Neural crest cell (in vitro differentiated cells): ENCODE measurements at places on chromosomes 11 and 22. TPM values are rescaled to one million over a fixed set of nuclear protein-coding genes. Genes with fewer than 3 reads are reported as not detected.

GRCh38 chr11:83508804-83509203 lies 222.6 kb upstream of the CCDC90B start:
- H3K4me3 ChIP-seq = no peak overlapping the region
- no peaks in the 10 kb centered on the region for H3K36me3 ChIP-seq
- no peak for DNase-seq
- H3K27me3 ChIP-seq = no peaks in the 10 kb centered on the region
- H3K27ac ChIP-seq = no peak overlapping the region

DNA sequence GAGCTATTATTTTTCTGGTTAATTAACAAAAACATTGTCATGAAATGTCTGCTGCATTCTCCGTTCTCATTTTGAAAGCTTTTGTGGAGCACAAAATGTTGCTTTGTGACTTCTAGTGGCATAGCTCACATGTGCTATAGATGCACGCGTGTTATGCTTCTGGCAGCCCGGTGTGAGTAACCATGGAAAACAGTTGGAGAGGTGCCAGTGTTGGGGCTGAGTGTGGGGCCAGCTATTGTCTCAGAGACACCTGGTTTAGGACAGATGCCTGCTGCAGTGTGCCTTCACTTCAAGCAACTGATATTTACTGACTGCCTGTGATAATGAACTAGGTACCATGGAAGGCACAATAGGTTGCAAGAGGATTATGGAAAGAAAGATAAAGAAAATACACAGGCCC lies 760.6 kb downstream of the NTM start:
- H3K27ac ChIP-seq = no peak overlapping the region
- DNase-seq = no peak
- H3K27me3 ChIP-seq = peaks cover 14% of the 10 kb centered on the region
- no peaks in the 10 kb centered on the region for H3K36me3 ChIP-seq
- no peak overlapping the region for H3K4me3 ChIP-seq

DNA sequence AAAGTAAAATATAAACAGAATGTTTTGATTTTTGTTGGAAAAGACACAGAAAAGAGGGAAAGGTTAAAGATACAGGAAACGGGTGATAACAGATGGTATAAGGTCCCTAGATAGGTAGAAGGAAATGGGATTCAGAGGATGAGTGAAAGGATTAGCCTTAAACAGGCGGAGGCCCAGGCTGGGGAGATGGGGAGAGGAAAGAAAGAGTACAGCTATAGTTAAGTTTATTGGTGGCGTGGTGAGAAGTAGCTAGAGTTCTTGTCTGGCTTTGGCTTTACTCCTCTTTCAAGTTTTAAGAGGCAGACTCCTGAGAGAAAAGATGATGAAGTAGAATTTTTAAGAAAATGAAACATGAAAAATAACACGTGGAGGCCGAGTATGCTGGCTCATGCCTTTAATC lies 13.7 kb downstream of the ZBTB44 start:
- no peaks in the 10 kb centered on the region for H3K27me3 ChIP-seq
- no peak overlapping the region for H3K4me3 ChIP-seq
- no peak overlapping the region for H3K27ac ChIP-seq
- no peak for DNase-seq
- H3K4me1 ChIP-seq = peaks cover 10% of the 10 kb centered on the region

GRCh38 chr22:22156716-22157347 lies 87.8 kb upstream of the VPREB1 start:
- H3K27ac ChIP-seq = no peak overlapping the region
- no peaks in the 10 kb centered on the region for H3K4me1 ChIP-seq
- no peak overlapping the region for H3K4me3 ChIP-seq
- H3K36me3 ChIP-seq = no peaks in the 10 kb centered on the region
- peaks cover 75% of the 10 kb centered on the region for H3K27me3 ChIP-seq

GRCh38 chr22:47322854-47323253 lies 560.4 kb downstream of the TBC1D22A start:
- peaks cover 5% of the 10 kb centered on the region for H3K36me3 ChIP-seq
- DNase-seq = no peak
- H3K27ac ChIP-seq = no peak overlapping the region
- no peaks in the 10 kb centered on the region for H3K4me1 ChIP-seq

DNA sequence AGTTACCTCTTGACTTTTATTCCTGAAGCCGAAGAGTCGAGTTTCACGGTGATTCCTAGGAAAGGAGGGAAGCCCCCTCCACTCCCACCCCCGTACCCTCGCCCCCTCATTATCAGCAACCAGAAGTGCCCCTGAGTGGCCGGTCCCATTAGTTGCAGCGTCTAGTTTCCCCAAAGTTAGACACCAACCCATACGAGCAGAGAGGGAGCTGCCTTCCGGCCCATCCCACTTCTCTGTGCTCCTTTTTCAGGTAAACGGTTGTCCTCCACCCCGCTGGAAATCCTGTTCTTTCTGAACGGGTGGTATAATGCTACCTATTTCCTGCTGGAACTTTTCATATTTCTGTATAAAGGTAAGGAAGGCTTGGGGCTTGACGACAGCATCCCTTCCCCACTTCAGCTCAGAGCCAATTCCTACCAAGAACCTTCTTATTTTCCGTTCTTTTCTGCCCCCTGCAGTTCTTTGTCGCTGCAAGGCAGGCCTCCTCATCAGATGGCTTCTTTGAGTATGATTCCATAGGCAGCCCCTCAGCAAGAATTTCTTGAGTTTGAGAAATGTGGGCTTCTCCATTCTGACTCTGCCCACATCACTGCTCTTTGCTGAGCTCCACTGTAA lies 701 bp downstream of the TMEM216 start:
- H3K27me3 ChIP-seq = no peaks in the 10 kb centered on the region
- no peak overlapping the region for H3K27ac ChIP-seq
- no peak for DNase-seq
- H3K4me3 ChIP-seq = peak overlapping the region; percentile 93
- H3K4me1 ChIP-seq = peaks cover 21% of the 10 kb centered on the region

- H3K36me3 ChIP-seq = no peaks in the 10 kb centered on the region
- no peak overlapping the region for H3K27ac ChIP-seq
Measured at GRCh38 chr11:35676611-35676965, 14.0 kb downstream of the TRIM44 start.

- no peaks in the 10 kb centered on the region for H3K27me3 ChIP-seq
- peak overlapping the region; percentile 99 for H3K4me3 ChIP-seq
- H3K4me1 ChIP-seq = peaks cover 25% of the 10 kb centered on the region
- DNase-seq = no peak
- peaks cover 18% of the 10 kb centered on the region for H3K36me3 ChIP-seq
Measured at GRCh38 chr11:6681949-6682348, 1.2 kb downstream of the MRPL17 start.

DNA sequence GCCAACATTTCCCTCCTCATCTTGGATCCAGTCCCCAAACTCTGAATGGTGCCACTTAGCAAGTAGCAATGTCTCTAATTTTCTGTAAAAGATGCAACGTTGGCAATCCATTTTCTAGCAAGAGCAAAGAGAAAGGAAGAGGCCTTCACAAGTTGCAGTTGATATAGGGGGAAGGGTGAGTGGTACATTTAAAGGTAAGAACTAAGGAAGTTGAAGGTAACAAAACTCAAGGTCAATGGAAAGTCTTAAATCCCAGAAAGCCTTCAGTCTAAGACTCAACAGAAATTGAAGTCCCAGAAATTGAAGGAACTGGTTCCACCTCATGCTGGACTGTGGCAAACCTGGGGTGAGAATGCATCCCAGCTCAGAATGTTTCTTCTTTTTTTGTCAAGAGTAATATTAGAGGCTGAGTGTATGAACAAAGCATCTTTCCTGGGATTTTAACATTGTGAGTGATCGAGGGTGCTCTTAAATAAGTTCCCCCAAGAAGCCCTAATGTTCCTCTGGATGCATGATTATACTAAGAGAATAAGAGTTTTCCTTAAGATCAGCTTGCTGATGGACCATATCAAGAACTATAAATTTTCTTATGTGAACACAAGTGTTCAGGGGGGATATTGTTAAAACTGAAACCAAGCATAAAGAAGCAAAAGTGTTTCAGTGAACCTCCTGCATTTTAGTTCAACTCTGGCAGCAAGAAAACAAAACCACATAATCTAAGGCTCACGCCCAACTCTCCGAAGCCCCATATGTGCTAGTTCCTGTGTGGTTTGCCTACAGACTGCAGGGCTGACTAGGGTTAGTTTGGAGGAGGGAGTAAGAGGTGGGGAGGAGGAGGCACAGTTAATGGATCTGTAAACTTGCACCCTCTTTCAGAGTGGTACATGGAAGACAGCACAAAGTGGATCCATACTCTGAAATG lies at the start of gene GRAP2:
TSS of gene GRAP2 (plus strand) at position 779 of the 922 bp plus-strand sequence. CDS start 46,023 bp downstream, outside the sequence.
- H3K4me3 ChIP-seq = no peak within 1 kb of the TSS
- no peaks in the 10 kb centered on the region for H3K4me1 ChIP-seq
- no peaks in the 10 kb centered on the region for H3K36me3 ChIP-seq
- H3K27ac ChIP-seq = no peak within 1 kb of the TSS
- peaks cover 21% of the 10 kb centered on the region for H3K27me3 ChIP-seq

The OR5B21 gene
- total RNA-seq = not detected in 2 replicates

The SPON1 gene
- total RNA-seq = 12.2 and 13.2 TPM in 2 replicates

The MS4A1 gene
- not detected in 2 replicates for total RNA-seq

The OR2AG2 gene
- 0.25 and 0.54 TPM in 2 replicates for total RNA-seq

The LARGE1 gene
- total RNA-seq = 33.0 and 34.5 TPM in 2 replicates
